ENCODE measurements at places on chromosomes 16 and 17.

GRCh38 chr16:48446534-48446920 lies 61.3 kb upstream of the SIAH1 start:
- DNase-seq, result no peak

DNA sequence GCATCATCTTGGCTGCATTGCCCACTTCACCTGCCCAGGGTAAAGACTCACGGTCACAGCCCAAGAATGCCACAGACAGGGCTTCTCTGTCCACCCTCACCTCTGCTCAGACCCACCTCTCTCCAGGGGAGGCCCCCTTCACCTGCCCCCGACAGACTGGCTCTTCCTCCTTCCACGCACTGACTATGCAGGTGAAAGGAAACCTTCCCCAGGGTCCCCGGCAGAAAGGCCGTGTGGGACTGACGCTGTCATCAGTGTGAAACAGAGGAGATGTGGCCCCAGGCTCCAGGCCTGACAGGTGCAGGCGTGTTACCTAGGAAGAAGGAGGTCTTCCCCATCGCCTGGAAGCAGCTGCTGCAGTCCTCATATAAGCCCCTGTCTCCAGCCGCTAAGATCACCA lies 9.3 kb upstream of the ROGDI start:
- DNase-seq, result no peak

- no peak for DNase-seq
Observed at GRCh38 chr16:27408012-27408601, 6.1 kb downstream of the IL21R start.

GRCh38 chr16:5502467-5502869 lies 404.9 kb upstream of the EEF2KMT start:
- DNase-seq, result no peak

GRCh38 chr16:22618842-22619241 lies 108.2 kb downstream of the NPIPB5 start:
- DNase-seq, result no peak

DNA sequence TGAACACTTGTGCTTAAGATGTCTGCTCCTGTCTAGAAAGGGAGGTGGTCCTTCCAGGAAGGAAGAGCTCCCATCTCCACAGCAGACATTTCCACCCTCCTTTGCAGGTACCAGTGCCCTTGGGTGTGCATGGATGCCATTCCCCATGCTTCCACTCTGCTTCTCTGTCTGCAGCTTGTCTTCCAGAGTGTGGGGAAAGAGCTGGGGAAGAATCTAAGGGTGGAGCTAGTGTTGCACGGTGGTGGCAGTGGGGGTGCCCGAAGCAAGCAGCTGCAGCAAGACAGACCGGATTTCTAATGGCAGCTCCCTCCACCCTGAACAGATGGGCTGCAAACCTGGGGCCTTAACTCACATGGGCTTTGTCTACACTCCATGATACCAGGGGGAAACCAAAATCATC lies 22.6 kb upstream of the HOXB13 start:
- no peak for DNase-seq

DNA sequence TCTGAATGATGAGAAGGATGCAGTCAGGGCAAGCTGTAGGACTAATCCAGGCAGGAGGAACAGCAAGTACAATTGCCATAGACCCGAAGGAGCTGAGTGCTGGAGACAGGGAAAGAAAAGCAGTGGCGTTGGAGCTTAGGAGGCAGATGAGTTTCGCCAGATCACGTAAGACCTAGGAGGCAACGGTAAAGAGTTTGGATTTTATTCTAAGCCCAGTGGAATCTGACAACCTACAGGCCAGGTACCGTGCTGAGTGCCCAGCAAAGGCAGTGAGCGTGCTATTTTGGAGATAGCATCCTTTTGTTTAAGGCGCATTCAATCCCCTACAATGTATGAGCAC lies 1.2 kb downstream of the USP43 start:
- DNase-seq, result no peak

DNA sequence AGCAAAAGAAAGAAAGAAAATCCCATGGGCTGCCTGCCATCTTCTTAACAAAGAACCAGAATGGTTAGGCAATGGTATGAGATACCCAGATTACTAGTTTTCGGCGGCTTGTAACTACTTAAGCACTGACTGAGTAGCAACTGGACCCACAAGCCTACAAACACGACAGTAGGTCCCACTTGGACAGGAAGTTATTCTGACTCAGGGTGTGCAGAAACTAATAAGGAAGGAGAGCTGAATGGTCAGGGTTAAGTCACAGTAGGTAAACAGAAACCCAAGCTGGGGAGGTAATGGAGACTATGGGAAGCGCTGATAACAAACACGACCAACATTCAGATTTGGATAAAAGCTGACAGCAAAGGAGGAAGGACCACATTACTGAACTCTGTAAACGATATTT lies 10.4 kb upstream of the HLF start:
- DNase-seq, result no peak

GRCh38 chr17:32452281-32452680 lies 8.0 kb downstream of the PSMD11 start:
- no peak for DNase-seq
